ENCODE measurements at places on chromosomes 7 and 10.
A peak's percentile ranks its signal among the peaks of the same experiment; 100 is the strongest.

DNA sequence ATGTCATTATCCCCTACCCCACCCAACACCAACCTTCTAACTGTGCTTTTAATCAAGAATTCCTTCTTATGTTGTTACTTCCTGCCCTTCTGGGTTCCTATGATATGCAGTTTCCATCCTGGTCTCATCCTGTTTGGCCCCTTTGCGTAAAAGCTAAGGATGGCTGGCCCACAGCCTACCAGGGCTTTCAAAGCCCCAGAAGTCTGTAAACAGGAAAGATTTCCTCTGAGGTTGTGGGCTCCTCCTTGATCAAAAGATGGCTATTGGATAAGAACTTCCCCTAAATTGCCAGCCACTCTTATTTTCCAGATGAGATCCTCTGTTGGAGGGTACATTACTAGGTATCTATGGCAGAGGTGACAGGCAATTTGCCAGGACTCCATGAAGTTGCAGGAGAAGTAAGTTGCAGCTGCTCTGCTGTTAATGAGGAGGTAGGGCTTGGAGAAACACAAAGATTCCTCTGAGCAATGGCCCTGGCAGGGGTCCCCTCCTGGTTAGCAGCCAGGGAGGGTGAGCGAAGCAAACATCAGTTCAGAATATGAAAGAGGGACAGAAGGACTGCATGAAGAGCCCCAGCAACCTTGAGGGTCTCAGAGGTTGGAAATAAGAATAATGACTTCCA, 32.1 kb downstream of the NRP1 start:
- no peak for DNase-seq

- no peak for DNase-seq
These were observed 184.5 kb upstream of the RNF32 start for GRCh38 chr7:156456032-156456431.

DNA sequence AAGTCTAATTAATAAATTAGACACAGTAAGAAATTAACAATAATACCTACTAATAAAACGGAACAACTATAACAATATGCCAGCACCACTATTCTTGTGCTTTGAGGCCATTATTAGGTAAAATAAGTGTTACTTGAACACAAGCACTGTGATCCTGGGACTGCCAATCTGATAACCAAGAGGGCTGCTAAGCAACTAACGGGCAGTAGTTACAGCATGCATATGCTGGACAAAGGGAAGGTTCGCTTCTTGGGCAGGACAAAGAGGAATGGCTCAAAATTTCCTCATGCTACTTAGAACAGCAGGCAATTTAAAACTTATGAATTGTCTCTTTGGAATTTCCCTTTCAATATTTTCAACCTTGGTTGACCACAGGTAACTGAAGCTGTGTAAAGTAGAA, 718.6 kb downstream of the SORCS3 start:
- no peak for DNase-seq

GRCh38 chr10:20105931-20106330, 289.7 kb downstream of the PLXDC2 start:
- DNase-seq = no peak

- DNase-seq = no peak
These were observed 7.8 kb downstream of the RPS24 start for GRCh38 chr10:78041170-78042057.

- DNase-seq = no peak
These were observed 32.6 kb upstream of the ELN start for GRCh38 chr7:73995330-73995729.

- DNase-seq = no peak
These were observed 576.1 kb upstream of the LRRTM3 start for GRCh38 chr10:66349726-66350125.

- DNase-seq = no peak
These were observed 29.5 kb downstream of the FAM171A1 start for GRCh38 chr10:15341502-15342128.

DNA sequence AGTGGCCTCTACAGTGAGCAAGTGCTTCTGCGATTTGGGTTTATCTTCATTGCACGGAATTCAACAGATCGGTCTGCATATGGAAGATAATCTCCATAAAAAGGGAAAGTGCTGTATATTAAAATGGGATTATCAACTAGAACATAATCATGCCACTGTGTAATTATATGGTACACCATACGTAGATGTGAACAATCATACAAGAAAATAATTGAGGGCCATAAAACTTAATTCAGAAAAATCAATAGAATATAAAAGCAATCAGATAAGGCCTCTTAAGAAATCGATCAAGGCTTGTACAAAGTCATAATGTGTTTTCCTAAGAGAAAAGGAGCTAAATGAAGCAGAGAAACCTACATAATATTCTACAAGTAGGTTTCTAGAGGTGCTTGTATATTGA, 157.5 kb upstream of the MGMT start:
- no peak for DNase-seq

DNA sequence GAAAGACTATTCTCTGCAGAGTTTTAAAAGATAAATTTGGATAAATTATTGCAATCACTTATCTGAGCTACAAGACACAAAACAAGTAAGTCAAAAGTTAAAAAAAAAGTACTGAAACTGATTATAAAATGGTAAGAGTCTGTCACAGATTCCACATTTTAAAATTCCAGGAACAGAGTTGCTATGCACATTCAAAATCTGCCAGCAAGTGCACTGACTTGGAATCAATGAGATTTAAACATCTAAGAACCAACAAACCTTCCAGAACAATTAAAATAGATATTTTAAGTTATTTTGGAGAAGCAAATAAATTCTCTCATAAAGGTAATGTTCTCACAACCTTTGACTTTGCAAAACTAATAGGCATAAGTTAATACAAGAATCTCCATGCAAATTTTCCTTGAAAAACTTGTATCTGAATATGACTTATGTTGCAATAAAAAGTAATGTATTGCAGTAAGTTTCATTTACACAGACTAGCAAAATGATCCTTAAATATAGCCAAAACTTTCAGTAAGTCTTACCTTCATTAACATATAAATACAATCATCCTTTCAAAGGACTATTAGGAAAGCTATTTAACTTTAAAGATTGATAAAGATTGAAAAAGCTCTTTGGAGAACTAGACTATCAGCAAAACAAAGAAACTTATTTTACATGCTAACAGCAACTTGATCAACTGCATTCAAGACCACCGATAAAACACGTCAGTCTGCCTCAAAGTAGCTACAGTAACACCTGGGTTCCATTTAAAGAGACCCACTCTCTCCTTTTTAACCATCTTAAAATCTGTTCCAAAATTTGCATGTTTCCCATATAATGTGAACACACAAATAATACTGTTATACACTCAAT, 4.4 kb downstream of the ETV1 start:
- no peak for DNase-seq

GRCh38 chr7:141042222-141043193, 27.8 kb upstream of the MRPS33 start:
- no peak for DNase-seq

GRCh38 chr7:40538281-40538680, 403.5 kb downstream of the SUGCT start:
- DNase-seq = no peak

DNA sequence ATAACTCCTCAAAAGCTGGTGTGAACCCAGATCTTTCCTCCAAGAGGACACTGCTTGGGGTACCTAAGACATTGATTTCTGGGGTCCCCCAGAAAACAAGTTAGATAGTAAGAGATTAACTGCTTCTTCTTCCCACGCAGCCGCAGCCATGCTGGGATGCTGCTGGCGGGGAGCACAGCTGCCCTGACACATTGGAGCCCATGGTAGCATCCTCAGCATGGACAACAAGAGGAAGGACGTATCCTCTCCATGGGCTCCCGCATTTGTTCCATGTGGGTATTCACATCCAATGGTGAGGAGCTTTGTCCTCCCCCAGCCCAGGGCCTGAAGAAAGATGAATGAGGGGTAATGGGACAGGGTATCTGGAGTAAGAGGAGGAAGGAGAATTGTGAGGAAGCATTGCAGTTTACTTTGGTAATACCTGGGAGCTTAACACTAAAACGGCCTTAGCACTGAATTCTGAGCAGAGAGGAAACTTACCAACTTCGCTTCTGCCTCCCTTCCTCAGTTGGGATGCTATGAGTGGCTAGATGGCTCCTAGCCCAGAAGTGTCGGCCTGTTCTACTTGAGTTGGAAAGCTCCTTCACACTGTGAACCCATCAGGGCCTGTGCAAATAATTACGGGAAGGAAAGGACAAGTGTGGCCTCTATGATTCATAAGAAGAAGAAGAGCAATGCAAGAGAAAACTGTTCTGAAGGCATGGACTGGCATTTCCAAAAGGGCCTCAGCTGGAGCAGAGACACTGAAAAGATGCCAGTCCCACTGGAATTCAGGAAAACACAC, 43.9 kb downstream of the C10orf120 start:
- no peak for DNase-seq

DNA sequence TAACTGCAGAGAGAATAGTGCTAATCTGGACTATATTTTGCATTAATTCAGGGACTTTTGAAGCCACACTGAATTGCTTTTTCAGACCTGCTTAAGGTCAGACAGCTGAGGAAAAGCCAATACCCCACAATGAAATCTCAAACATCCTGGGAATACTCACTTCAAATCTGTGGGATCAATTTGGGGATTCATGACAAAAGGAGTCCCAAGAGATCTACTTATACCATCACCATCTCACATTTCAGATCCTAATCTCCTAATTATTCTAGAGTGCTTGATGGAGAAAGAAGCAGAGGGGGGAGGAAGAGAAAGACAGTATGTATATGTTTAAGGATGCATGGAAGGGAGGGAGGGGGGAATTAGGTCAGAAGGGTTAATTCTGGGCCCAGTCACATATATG, 202.2 kb downstream of the CACNA2D1 start:
- no peak for DNase-seq

DNA sequence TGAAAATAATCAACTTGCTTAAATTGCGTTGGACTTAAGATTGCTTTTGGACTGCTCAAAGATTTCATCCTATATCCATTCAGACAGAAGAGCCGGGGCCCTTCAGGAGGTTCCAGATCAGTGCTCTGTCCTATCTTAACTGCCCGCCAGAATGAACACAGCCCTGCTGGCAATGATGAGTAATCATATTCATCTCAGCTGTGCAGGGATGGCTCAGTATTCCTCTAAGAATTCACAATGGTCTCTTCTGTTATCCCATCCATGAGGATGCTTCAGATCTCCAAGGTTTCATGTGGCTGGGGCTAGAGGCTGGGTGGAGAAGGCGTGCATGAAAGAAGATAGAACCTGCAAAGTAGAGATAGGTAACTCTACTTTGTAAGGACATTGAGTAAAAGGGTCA, 80.0 kb upstream of the NPVF start:
- DNase-seq = no peak

GRCh38 chr7:79199266-79199665, 254.2 kb downstream of the MAGI2 start:
- no peak for DNase-seq

DNA sequence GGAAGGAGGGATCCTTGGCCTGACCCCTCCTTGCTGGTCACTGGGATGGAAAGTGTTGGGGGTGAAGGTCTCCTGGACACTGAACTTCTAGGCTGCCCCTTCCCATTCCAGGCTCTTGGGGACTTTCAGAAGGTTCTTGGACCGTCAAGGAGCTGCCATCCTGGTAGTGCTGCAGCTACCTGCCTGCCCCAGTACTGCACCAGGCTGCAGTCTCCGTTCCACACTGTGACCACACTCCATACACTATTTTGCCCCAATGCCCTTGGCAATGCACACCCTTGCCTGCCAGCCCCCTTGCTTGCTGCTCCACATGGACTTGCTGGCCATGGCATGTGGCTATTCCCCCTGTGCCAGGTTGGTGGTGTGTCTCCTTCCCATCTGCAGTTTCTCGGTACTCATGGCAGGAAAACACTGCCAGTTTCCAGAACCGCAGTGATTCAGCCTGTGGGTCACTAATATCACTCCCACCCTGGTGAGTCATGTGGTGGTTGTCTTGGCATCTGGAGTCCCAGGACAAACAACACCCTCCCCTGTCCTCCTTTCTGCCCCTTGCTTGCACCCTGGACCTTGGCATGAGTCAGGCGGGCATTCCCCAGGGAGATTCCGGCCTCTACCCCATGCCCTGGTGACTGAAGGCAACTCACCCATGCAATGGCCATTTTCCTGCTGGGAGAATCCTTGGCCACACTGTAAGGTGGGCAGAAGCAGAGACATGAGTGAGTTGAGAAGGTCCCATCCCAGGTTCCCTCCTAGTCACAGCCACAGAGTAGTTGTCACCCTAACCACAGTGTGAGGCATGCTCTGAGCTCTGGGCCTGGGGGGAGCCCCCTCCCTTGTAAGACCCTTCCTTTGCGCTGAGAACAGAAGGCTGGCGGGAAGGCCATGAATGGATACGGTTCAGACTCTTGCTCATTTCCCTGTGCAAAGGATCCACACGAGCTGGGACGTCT, 32.8 kb downstream of the GOLGA7B start:
- DNase-seq = no peak

- no peak for DNase-seq
These were observed at the start of gene CH25H for GRCh38 chr10:89207181-89207800. TSS of gene CH25H (minus strand) at chr10:89207317. CDS start at chr10:89207292, 25 bp downstream.

DNA sequence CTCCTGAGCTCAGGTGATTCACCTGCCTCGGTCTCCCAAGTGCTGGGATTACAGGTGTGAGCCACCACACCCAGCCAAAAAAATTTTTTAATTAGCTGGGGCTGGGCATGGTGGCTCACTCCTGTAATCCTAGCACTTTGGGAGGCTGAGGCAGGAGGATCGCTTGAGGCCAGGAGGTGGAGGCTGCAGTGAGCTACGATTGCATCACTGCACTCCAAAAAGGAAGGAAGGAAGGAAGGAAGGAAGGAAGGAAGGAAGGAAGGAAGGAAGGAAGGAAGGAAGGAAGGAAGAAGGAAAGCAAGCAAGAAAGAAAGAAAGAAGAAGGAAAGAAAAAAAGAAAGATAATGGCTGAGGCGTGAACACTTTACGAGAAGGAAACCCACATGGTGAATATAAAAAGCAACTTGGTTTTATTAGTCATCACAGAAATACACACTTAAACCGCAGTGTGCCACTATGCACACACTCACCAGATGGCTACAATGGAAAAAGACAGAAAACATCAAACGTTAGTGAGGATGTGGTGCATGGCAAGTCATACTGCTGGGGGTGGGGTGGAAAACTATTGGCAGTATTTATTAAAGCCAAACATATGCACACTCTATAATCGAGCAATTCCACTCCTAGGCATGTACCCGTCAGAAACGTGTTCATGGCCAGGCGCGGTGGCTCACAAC, 4.4 kb upstream of the CCL26 start:
- peak; percentile 4 for DNase-seq

DNA sequence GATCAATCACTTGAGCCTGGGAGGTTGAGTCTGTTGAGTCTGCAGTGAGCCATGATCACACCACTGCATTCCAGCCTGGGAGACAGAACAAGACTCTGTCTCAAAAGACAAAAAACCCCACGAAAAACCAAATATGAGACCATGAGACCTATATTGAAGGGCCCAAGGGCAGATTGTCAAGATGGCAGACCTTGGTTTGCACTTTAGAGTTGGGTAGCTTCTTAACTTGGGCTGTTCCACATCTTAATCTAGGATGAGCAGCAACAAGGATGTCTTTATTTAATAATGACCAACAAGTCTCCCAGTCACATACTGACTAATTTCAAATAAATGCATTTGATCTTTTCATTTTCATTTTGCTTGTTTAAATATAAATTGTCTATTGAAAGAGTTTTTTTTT, 43.8 kb downstream of the KAT6B start:
- DNase-seq = no peak

- DNase-seq = no peak
These were observed 26.5 kb upstream of the RBM20 start for GRCh38 chr10:110617425-110618229.

- no peak for DNase-seq
These were observed 95.7 kb upstream of the PALS2 start for GRCh38 chr7:24477398-24478136.

Measured in stimulated activated CD8-positive, alpha-beta memory T cell treated with anti-CD3 and anti-CD28 coated beads, Interleukin-7, amount 100 ng/mL, for 1 hour (primary cell).